ENCODE measurements at places on chromosomes 7 and 10.

DNA sequence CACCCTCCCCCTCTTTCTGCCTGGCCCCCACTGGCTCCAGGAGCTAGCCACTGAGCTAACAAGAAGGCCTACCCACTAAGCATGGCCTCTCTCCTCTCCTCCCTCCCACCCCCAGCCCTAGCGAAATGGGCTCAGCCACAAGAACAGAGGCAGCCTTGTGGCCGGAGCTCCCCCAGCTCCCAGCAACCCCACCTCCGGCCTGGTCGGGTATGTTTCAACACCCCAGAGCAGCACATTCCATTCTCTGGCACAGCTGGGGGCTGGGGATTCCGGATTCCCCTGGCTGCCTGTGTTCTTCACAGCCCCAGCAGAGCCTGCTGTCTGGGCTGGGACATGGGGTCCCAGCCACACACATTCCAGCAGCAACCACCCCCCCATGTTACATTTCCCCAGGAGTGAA, 9.0 kb downstream of the SFRP5 start:
- DNase-seq: no peak

DNA sequence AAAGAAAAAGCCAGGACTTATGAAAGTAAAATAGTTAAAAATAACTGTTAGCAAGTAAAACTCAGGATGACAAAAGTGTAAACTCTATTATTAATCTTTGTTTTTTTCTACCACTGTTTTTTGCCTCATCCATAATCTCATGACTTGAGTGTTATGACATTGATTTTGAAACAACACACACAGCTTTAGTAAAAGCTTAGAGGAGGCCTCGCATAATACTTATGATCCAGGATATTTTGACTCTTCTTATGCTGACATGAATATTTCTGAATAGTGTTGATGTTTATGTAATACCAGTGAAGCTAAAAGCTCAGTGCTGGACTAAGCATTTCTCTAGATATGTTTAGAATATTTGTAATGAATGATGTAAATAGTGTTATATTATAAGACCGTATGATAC, 10.5 kb downstream of the KAT6B start:
- DNase-seq: no peak

DNA sequence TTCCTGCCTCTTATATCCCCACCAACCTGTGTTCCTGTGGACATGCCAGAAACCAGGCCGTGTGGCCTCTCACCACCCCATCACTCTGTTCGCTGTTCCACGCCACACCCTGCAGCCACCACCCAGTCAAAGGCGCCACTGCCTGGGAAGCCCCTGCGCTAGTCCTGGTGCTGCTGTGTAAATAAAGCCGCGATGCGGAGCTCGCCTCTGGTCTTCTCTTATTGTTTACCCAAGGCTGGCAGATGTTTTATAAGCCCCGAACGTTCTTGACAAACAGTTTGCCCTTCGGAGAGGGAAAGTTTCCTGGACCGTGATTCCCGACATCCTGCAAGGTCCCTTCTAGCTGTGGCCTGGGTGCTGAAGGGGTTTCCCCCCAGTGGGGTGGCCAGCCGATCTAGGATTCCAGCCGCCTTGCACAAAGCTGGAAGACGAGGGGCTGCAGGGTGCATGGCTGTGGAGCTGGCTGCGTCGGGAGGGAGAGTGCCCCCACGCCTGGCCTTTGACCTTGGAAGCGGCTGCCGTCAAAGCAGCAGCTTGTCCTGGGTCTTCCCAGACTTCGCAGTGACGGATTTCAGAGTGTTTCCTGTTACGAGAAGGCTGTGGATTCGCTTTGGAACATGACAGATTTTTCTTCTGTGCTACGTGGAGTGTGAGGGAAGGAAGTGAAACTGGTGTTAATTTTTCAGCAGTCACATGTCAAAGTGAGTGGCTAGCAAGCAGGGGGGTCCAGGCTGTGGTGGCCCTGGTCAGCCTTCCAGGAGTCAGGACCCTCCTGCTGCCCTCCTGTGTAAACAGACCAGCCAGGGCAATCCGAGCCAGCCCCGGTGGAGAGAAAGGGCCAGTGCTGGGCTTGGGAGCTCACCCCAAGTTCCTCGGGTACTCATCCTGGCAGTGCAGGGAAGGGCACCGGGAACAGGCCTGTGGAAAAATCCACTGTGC, 61.6 kb downstream of the LHPP start:
- DNase-seq: no peak

DNA sequence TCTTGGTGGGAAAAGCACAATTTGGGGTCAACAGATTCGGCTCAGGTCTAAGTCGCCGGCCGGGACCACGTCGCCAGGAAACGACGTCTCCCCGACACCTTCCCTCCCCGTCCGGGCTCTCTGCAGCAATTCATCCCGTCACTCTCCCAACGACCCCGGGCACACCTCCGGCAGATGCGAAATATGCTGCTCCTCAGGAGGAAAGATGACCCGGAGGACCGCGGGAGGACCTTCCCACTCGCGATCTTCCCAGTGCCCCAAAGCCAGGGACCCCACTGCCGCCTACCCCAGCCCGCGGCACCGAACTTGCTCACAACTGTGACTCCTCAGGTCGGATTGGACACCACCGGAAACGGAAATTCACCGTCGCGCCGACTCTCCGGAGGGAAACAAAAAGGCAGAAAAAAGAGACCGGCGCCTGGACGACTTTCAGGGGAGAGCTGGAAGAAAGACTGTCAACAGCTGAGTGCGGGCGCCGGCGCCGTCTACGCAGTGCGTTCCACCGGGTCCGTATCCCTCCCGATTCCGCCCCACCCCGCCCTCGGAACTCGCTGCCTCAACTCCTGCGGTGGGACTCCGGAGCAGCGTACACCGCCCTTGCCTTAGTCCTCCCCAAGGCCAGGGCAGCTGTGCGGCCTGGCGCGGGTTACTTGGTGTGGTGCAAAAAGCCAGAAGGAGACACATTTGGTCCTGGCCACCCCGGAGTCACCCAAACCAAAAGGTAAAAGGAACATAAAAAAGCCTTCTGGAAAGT, 13.8 kb upstream of the SEC24C start:
- peak; percentile 91 for DNase-seq

GRCh38 chr7:115078386-115078785, 156.5 kb downstream of the MDFIC start:
- DNase-seq: no peak

DNA sequence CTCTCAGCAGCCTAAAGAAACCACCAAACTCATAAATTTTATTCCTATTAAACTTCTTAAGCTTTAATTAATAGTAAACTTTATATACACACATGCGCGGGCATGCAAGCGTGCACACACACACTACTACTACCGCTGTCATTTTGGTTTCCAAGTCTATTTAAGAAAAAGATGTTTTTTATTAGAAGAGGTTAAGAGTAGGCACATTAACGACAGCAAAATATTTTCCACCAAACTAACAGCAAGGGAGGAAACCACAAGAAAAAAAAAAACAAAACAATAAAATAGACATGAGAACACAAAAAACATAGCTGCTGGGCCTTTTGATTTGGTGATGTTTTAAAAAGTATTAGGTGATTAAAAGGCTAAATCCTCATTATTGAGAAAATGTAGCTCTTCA, 28.6 kb downstream of the RTKN2 start:
- no peak for DNase-seq

DNA sequence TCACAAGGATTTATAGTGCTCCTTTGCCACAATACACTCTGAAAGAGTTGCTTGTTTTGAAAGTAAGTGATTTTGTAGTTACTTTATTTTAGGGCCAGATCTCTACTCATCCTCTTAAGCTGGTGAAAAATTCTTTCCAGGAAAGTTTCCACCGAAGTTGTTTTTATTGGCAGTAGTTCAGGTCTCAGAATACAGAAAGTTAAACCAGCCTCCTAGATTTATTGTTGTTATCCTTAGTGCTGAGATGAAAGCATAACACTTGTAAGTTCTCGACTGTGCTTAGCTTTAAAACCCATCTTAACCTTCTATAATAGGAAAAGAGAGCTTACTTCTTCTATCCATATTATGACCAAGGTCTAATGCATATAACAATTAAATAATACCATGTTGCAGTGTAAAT, 5.5 kb downstream of the AP3M1 start:
- DNase-seq: no peak

DNA sequence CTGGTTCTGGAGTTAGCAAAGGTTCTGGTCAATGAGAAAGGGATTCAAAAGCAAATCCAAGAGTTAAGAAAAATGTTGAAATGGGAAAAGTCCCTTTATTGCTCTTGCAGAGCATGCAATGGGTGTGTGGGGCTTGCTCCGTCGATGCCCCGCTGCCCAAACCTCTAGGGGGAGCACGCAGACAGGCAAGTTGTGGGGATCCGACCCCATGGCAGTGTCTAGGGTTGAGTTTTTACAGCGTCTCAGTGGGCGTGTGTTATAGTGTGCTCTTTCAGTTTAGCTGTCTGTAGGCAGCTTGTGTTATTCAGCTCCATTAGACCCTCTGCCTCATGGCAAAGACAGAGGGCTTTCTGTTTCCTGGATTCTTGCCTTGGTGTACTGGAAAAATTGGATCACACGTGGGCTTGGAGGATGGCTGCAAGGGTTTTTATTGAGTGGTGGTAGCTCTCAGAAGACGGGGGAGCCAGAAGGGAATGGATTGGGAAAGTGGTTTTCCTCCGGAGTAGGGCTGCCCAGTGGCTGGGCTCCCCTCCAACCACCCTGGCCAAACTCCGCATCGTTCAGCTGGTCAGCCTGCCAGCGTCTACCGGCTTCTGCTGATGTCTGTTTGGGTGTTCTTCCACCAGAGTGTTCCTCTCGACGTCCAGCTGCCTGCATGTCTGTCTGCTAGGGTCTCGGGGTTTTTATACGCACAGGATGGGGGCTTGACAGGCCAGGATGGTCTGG, 102.3 kb upstream of the PLXDC2 start:
- no peak for DNase-seq

DNA sequence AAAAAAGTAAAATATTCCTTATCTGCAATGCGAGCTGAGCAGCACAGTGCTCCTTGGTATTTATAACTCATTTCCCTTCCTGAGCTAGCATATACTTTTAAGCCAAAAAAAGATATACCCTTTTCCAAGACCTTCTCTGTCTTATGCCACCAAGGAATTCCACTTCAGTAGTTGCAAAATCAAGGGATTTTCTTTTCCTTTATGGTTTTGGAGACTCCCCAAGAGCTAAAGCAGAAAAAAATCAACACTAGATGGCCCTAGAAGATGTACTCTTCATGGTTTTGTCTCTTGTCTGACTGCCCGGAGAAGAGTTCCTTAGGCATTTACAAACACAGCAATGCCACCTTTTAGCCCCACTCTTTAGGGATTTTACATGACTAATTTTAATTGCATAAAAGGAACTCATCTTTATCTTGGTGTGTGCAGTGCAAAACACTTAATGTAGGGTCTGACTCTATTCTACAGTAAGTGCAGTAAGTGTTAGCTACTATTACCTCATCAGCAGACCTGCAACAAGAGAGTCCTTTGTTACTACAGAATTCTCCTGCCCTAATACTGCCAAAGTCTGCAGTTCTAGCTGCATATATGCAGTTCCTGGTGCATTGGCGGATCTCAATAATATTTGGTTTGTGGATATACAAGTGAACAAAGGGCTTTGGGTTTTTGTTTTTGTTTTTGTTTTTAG, 443.3 kb downstream of the GFRA1 start:
- no peak for DNase-seq

- no peak for DNase-seq
Observed at GRCh38 chr10:85547460-85548023, 819.1 kb downstream of the GRID1 start.

GRCh38 chr7:125563964-125564529, 634.4 kb upstream of the POT1 start:
- no peak for DNase-seq

GRCh38 chr7:48363174-48363573, 191.9 kb downstream of the ABCA13 start:
- no peak for DNase-seq

DNA sequence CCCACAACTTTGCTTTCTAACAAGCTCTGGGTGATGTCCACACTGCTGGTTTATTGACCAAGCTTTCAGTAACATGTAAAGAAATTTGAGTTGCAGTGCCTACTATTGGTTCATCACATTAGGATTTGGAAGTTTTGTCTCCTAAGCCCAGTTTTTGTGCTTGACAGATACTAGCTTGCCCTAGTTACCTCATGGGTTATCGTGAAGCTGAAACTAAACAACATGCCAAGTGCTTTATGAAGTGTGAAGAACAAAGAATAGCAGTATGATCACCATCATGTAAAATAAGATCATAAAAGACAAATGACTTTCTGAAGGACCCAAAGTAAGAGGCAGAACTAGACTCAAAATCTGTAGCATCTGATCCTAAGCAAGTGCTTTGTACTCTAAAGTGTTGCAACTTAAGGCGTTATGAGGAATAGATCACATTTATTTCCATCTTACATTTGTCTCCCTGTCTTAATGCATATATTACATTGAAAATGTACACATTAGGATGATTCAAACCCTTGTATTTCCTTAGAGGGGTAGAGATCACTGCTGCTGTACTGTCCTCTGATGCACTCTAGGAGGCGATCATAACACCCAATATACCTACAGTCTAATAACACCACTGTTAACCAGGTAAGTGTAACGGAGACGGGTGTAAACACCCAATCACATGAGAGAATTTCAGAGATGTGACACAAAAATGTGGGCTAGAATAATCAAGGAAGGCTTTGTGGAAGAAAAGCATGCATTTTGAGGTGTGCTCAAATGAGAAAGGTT, 71.3 kb downstream of the NRCAM start:
- no peak for DNase-seq

- no peak for DNase-seq
Observed at GRCh38 chr7:51451751-51452476, 135.3 kb upstream of the COBL start.

GRCh38 chr10:50740293-50740648, 535 bp downstream of the ASAH2B start:
- DNase-seq: peak; percentile 14

- DNase-seq: no peak
Observed at GRCh38 chr10:20670579-20670978, 226.5 kb downstream of the NEBL start.

- DNase-seq: no peak
Observed at GRCh38 chr10:90051474-90051873, 350.1 kb downstream of the KIF20B start.

DNA sequence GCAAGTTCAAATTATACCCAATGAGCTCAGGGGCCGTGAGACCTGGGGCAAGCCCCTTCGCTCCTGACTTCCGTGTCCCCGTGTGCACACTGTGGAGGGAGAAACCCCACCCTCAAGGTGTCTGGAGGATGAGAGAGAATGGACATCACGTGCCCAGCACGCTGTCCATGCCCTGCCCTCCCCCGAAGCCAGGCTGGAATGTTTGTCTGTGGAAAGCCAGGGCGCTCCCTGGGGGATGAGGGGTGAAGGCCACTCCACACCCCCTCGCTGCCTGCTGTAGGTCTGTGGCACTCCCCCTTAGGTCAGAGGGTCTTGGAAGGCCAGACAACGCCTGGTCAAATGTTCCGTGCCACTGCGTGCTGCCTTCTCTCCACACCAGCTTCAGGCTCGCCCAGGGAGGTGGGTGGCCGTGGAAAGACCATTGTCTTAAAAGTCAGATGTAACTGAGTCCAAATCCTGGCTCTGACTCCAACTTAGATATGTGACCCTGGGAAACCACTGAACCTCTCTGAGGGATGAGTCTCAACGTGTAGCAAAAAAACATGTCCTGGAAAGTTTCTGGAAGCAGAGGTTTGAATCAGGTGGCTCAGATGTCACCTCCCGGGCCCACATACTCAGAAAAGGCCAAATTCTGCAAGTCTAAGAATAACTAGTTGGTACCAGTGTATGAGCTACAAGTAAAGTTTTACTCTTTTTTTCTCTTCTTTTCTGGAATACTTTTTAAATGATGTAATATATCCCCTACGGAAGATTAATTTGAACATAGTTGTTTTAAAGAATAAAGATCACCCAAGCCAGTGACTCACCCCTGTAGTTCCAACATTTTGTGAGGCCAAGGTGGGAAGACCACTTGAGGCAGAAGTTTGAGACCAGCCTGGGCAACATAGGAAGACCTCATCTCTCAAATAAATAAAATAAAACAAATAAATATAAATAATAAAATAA, 24.9 kb downstream of the RCC1L start:
- DNase-seq: no peak

- DNase-seq: no peak
Observed at GRCh38 chr10:87547734-87548311, 43.1 kb downstream of the MINPP1 start.

Measured in activated naive CD8-positive, alpha-beta T cell treated with anti-CD3 and anti-CD28 coated beads, Interleukin-2, amount 50 U/mL, for 24 hours (primary cell).